Muscle of arm (tissue), 14 donors: ENCODE measurements at places on chromosomes 13 and 19.

DNA sequence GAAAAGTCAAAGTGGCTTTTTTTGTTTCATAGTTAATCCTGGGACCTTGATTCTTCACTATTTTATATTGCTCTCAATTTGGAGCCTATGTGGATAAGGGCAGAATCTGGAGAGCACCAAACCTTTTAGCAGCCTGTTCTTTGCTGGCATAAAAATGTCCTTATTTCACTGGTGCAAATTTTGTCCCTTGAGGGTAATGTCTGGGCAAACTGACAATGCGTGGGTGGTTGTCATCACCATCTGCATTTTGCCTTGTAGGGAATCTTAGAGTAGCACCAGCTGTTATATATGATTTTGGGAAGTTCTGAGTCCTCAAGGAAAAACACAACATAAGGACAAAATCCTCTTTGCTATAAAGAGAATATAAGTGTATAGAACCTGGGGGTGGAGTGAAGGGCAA is 336.9 kb upstream of the HTR2A start:
- no peak for DNase-seq

- DNase-seq: peak; percentile 69
Observed at GRCh38 chr19:38975214-38975860, at the start of gene FBXO17. Gene FBXO17, minus strand, starts transcription at chr19:38975742. Its CDS starts 25,423 bp downstream, at chr19:38950319.

DNA sequence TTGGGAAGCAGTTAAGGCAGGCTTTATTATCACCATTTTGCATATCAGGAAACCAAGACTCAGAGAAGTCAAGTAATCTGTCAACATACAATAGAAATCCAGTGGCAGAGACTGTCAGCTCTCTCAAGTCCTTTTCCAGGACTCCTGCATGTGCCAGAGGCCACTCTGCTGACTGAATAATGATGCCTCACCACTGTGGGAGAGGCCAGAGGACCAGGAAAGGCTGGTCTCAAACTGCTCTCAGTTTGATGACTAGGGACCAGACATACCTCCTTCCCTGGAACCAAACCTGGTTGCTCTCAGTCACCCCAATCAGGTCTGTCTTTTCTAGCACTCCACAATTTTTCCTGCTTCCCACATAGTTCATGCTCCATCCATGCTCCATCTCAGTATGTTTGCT is 8.0 kb downstream of the RNASEH2B start:
- no peak for DNase-seq

DNA sequence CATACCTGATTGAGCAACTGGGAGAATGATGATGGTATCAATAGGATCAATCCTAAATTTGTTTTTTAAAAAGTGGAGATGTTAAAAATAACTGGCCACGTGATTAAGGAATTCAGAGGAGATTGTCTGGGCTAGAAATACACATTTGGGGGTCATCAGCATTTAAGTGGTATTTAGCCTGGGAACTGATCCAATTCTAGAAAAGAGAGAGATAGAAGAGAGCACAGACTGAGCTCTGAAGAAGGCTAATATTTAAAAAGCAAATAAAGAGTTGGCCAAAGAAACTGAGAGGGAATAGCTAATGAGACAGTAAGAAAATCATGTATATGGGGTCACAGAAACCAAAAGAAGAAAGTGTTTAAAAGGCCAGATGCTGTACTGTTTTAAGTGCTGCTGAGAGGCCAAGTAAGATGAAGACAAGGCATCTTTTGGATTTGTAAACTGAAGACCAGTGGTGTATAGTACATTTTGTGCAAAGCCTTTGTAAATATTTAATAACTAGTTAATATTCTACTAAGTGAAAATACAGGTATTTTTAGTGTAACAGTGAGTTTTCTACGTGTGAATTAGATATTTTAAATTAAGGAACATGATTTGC is 40.2 kb downstream of the UBL3 start:
- peak; percentile 13 for DNase-seq

DNA sequence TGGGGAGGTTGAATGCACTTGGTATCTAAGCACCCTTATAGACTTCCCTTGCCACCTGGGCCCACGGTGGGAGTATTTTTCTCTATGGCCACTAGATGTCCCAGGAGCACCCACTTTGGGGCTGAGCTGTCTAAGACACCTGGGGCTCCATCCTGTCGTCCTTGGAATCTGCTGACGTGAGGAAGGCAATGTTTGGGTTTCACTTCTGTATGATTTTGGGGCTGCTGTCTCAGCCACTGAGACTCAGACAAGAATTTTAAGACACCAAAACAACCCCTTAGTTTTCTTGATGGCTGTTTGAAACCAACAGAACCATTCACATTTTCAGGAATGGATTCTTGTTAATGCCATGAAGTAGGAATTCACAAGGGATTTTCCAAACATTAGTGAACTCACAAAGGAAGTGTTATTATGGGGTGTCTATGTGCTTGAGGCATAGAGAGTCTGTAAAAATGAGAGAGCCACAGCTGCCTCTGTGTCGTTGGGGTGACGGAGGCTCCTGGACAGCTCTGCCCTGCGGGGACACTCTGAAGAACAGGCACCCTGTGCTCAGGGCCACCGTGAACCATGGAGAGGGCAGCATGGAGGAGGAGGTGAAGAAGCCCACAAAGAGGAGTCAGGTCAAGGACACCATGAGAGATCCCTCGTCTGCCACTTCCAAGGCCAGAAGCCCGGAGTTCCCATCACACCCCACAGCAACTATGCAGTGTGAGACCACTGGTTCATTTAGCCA is 106.8 kb upstream of the SPATA13 start:
- no peak for DNase-seq

- DNase-seq: no peak
Observed at GRCh38 chr13:113528101-113528812, 37.7 kb upstream of the DCUN1D2 start.

- no peak for DNase-seq
Observed at GRCh38 chr13:114102521-114103288, 29.7 kb downstream of the RASA3 start.

- DNase-seq: no peak
Observed at GRCh38 chr19:30673336-30673735, 301.2 kb downstream of the ZNF536 start.

DNA sequence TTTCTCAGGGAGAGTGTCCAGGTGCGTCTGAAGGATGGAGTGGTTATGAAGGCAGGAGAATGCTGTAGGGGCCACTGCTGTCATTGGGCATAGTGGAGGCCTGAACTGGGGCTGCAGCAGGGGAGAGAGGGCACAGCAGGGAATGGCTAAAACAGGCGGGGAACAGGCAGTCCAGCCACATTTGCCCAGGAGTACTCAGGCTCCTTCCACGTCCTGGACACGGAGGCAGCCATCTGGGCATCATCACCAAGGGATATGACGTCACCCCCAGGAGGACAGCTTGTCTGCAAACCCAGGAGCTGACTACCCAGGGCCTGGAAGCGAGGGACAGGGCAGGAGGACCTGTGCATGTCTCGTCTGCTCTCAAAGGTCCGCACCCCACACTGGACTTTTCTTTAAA is 22.2 kb downstream of the VSTM2B start:
- no peak for DNase-seq

DNA sequence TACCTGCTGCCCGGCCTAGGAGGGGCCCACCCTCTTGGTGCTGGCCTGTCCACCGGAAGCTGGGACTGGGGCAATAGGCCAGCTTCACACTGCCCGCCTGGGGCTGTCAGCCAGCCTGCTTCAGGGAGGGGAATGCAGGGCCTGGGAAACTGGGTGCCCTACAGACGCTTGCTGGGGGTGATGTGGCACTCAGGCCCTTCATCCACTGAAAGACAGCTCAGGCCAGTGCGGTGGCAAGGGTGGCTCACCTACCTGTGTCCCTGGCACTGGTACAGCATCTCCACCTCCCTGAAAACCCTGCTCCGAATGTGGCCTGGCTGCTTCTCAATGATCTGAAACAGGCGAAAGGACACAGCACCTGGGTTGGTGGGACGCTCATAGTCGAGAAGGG is 7.8 kb downstream of the MKNK2 start:
- DNase-seq: no peak

- DNase-seq: peak; percentile 45
Observed at GRCh38 chr19:4803736-4804695, 12.5 kb downstream of the FEM1A start.

DNA sequence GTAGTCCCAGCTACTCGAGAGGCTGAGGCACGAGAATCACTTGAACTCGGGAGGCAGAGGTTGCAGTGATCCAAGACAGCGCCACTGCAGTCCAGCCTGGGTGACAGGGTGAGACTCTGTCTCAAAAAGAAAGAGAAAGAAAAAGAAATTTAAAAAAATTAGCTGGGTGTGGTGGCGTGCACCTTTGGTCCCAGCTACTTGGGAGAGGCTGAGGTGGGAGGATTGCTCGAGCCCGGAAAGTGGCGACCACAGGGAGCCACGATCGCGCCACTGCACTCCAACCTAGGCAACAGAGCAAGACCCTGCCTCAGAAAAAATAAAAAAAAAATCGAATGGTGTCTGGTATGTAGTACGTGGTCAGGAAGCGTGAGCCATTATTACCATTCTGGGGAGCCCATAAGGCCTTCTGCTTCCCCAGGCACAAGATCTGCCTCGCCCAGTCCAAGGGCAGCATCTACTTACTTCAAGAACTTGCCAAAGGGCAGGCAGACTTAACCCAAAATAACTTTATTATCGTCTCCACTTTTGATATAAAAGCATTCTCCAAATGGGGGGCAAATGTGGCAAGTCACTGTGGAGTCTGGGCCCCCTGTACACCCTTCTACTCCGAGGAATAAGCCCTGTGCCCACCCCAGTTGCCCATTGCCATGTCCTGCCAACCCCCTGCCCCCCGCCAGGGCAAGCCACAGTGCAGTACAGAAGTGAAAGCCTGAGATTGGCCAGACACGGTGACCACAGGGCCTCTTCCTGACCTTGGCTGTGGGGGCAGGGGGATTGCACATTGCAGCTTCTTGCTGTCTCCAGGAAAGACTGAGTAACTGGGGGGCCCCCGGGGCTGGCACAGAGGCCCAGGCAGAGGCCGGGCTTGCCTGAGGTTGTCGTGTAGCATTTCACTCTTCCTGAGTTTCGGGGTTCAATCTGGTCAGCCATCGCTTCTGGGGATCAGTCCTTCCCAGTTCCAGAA is 12.6 kb downstream of the CCL25 start:
- DNase-seq: no peak

DNA sequence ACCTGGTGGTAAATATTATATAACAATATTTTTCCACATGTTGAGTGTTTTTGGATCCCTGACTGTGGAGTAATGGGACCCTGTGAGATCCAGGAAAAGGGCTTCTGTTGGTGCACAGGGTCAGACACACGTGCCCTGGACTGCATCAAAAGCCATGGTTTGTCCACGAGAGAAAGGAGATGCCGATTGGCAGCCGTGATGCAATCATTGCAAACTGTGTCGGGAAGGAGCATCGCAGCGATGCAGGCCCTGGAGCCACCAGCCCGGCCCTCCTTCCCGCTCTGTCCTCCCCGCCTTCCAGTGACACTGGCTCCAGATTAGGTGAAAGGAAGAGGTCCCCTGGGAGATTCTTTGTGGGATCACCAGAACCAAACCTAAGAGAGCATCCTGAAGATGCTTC is 9.1 kb downstream of the COL4A2 start:
- DNase-seq: no peak

DNA sequence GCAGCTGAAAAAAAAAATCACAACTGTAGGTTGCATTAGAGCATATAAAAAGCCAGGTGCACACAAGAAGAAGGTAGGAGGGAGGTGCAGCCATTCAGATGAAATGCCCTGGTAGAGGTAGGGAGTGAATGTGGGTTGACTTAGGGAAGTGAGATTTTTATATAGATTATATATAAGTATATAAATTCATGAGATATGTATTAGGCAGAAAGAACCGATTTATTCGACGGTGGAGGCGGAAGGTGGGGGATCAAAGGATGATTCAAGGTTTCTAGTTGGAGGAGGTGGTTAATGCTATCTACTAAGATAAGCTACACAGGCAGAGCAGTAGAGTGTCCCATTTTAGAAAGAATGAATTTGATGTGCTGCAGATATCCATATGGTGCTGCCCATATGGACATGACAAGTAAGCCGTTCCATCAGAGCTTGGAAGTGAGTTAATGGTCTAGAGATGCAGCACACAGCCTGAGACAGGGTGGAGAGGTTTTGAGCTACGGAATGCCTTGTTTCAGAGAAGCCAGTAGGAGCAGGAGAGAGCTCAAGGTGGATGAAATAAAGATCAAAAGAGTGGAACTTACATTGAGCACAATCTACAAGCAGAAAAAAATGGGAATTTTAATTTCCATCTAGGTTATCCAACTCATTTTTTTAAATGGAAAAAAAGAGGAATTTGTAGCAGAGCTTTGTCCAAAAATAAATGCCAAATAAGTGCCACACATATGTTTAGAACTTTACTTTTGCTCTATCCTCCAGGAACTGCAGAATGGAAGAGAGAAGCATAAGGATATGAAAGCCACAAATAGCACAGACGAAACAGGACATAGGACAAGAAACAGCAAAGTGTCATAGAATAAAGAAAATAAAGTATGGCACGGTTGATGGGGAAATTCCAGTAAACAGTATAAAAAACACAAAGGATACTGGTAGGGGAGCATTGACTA is 177.3 kb downstream of the PCDH9 start:
- DNase-seq: no peak

GRCh38 chr19:35851213-35852028 is 883 bp downstream of the NPHS1 start:
- DNase-seq: no peak

DNA sequence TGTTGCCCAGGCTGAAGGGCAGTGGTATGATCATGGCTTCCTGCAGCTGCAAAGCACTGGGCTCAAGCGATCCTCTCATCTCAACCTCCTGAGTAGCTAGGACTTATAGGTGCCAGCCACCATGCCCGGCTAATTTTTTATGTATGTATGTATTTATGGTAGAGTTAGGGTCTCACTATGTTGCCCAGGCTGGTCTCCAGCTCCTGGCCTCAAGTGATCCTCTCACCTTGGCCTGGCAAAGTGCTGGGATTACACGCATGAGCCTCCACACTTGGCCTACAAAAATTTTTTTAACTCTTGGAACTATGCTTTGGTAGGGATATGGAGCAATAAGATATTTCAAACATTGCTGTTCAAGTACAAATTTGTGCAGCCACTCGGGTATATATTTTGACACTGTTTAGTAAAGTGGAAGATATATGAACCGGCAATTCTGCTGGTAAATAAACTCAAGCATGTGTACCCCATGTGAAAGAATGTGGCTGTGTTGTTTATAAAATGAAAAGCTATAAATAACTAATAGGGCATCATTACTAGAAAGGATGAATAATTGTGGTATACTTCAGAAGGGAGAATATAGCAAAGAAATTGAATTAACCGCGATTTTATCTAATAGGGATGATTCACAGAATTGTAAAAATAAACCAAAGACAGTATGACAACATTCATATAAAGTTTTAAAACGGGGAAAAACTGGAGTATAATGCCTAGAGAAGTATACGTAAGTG is 1.1 kb downstream of the ZNF566 start:
- no peak for DNase-seq

DNA sequence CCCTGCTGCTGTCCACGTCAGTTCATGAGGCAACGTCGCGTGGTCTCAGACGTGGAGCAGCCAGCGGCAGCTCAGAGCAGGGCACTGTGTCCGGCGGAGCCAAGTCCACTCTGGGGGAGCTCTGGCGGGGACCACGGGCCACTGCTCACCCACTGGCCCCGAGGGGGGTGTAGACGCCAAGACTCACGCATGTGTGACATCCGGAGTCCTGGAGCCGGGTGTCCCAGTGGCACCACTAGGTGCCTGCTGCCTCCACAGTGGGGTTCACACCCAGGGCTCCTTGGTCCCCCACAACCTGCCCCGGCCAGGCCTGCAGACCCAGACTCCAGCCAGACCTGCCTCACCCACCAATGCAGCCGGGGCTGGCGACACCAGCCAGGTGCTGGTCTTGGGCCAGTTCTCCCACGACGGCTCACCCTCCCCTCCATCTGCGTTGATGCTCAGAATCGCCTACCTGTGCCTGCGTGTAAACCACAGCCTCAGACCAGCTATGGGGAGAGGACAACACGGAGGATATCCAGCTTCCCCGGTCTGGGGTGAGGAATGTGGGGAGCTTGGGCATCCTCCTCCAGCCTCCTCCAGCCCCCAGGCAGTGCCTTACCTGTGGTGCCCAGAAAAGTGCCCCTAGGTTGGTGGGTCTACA is 6.6 kb downstream of the FSTL3 start:
- DNase-seq: no peak
